ENCODE measurements at places on chromosomes 6 and 20.

GRCh38 chr6:166556336-166556735 lies 30.1 kb downstream of the RAMACL start:
- no peak for DNase-seq

DNA sequence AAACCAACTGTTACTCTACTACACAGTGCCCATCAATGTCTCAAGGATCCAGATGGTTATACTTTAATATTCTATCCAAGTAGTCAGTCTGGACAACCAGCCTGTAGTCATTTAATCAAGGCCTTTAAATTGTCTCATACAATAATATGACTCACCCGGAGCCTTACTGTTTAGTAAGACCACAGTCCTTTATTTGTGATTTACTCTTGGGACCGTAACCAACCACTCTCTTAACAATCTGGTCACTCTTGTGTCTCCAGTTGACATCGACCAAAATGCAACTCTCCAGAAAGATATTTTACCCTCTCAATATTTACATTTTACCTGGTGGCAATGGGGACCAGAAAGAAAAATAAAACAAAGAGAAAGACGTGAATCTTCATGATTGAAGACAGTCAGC lies 14.9 kb downstream of the DEFB114 start:
- no peak for DNase-seq

GRCh38 chr6:110352563-110353262 lies 5.4 kb downstream of the METTL24 start:
- DNase-seq = no peak

- no peak for DNase-seq
Measured at GRCh38 chr6:88561034-88561953, 395.1 kb upstream of the CNR1 start.

DNA sequence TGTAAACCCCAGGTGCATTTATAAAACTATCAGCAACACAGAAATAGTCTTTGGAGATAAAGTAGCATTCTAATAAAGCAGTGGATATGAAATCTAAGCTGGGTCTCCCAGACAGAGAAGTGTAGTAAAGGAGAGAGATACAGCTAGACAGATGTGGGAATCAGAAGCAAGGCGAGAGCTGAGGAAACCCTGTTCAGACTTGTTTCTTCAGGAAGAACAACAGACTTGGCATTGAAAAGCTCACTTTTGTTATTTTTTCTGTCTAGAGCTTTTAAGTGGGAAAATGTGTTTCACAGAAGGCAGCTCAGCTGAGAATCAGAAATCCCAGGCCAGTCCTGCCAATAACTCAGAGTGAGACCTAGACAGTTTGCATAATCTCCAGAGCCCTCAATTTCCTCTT lies 52.9 kb downstream of the SLC35B3 start:
- no peak for DNase-seq

- DNase-seq = no peak
Measured at GRCh38 chr6:36336779-36337241, at the start of gene BNIP5. TSS of gene BNIP5 (minus strand) at chr6:36336888. CDS start at chr6:36330690, 6,198 bp downstream.
